ENCODE measurements at places on chromosomes 16 and 17.

GRCh38 chr17:40314584-40314956 is 5.6 kb downstream of the RARA start:
- DNase-seq, result peak; percentile 88

DNA sequence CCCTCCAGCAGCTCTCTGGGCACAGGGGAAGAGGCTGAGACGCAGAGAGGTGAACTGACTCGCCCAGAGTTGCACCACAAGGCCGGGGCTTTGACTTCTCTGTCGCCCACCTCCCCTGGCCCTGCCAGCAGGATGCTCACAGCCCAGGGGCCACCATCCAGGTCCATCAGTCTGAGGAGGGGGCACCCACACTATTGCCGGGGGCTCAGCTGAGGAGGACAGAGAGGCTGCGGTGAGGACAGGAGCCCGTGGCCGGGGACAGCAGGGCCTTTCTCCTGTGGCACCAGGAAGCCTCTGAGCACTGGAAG is 32.6 kb downstream of the KDM8 start:
- no peak for DNase-seq

DNA sequence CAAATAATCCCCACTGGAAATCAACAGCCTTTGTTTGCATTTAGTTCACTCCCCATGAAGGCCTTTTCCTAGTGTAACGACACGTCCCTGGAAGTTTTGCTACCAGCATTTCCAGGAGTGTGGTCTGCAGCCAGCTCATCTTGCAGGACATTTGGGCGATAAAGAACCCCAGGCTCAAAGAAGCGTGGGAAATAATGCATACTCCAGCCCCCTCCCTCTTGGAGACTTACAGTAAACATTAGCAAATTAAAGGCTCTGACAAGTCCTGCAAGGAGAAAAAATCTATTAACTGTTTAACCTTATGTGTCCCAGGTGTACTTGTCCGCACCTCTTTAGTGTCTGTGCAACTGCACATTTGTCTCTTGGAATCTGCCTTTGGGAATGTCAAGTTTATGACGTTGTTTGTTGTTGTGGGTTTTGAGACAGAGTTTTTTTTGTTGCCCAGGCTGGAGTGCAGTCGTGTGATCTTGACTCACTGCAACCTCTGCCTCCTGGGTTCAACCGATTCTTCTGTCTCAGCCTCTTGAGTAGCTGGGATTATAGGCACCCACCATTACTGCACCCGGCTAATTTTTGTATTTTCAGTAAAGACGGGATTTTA is 131.1 kb downstream of the ABCC1 start:
- DNase-seq, result no peak

- no peak for DNase-seq
These were observed 22.7 kb downstream of the MYO1D start for GRCh38 chr17:32854207-32854606.

GRCh38 chr16:58331024-58331707 is 36.3 kb upstream of the PRSS54 start:
- DNase-seq, result no peak

DNA sequence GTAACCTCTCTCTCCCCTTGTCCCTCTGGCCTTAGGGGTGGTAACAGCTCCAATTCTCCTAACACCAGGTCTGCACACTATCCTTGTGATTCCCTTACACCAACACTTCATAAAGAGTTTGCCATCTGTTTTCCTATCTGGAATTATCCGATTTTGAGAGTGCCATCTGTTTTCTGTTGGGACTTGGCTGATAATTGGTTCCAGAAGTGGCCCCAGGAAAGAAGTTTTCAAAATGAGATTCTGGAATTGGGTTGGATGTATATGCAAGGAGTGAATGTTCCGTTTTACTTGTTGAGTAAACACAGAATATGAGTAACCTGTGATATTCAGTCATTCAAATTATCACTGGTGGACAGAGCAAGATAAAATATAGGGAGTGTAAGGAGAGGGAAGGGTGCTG is 134.1 kb upstream of the HS3ST3A1 start:
- no peak for DNase-seq

GRCh38 chr16:78998879-78999278 is 601.7 kb downstream of the MAF start:
- no peak for DNase-seq

DNA sequence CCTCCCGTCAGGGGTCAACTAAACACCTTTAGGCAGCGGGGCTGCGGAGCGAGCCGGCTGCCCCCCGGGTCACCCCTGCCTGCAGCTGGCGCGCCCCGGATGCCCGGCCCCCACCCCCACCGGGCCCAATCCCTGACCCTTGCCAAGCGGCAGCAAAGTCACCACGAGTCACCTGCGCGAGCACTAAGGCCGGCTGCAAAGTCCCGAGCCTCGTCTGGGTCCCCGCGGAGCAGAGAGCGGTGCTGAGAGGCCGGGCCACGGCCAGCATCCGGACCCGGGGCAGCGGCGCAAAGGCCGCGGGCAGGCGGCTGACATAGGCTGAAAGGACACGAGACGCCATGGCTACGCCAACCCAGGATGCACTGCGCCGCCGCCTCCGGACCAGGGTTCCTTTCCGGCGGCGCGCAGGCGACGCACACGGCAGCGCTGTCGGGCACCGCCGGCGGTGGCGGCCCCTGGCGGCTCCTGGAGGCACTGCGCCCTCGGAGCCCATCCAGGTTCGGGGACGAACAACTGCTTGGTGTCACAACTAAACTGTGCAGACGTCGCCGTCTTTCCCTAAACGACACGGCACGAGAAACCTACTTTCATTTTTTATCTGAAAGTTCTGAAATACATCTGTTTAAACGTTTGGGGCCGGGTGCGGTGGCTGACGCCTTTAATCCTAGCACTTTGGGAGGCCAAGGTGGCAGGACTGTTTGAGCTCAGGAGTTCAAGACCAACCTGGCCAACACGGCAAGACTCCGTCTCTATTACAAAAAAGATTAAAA is at the start of gene NDUFAB1:
Gene NDUFAB1 (minus strand): TSS at position 366 of the 770 bp plus-strand sequence. CDS start 26 bp downstream, at position 340.
- DNase-seq, result peak; percentile 90

DNA sequence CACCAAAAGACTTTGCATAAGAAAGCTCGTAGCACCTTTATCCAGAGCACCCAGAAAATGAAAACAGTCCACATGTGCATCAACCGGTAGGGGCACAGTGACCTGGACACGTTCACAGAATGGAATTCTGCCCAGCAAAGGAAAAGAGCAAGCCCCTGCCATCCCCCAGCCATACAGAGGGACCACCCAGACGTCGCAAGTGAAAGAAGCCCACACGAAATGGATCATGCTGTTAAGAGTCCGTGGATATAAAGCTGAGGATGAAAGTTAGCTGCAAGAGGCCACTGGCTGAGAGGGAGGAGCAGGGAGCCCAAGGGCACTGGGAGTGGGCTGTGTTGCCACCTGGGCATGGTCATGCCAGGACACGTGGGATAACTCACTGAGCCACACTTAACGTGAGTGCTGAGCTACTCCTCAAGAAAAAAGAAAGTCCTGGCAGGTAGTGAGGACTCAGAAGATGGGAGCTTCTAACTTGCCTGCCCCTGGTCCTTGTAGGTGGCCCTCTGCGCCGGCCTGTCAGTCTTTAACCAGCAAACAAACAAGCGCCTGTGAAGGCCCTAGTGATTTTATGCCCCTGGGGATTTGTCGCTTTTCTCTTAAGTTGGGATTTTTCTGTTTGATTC is 190.7 kb downstream of the C16orf95 start:
- no peak for DNase-seq

GRCh38 chr16:53433930-53434376 is 318 bp upstream of the RBL2 start:
- no peak for DNase-seq

- DNase-seq, result no peak
These were observed 151.9 kb upstream of the GSE1 start for GRCh38 chr16:85461022-85461813.

DNA sequence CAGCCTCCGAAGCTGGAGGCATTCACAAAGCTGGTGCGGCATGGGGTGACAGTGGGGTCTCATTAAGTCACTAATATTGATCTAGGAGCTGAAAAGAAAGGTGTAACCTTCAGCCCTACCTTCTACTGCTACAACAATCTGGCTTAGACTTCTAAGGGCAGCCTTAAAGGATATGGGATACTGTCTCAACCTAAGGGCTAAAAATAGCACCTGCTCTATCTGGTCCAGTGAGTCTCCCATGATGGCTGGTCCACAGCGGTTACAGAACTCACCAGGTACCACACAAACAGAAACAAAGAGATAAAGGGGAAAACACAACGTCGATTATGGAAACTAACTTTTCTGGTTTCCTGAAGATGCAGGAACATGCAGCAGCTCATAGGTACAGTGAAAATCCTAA is 115.8 kb downstream of the SMG6 start:
- DNase-seq, result no peak

GRCh38 chr17:67310406-67310805 is 56.0 kb downstream of the PSMD12 start:
- DNase-seq, result no peak

DNA sequence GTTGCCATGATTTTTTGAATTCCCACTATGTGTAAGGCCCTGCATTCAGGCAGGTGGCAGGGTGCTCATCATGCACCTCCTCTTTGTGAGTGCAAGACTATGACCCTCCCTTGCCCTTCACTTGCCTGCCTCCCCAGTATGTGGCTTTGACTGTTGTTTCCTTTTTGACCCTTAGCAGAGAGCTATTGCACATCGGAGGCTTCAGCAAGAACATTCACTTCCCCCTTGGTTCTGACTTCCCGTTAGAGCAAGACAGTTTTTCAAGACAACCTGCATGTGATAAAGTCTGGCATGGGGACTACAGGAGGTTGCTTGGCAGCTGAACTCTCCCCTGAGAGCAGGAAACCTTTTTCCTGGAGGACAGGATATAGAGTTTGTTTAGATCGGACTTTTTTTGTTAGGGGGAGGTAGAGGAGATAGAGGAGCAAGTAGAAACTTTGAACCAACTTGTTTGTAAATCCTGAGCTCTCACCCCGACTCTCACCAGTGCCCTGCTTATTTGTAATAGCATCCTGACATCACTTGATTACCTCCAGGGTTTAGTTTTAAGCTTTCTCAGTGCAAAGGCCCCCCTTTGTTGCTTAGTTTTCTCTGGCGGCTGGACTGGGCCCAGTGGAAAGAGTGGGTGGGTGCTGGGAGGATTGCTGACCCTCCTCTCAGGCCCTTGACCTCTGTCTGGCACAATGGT is 34.3 kb downstream of the LIMD2 start:
- DNase-seq, result no peak

- DNase-seq, result no peak
These were observed 26.6 kb downstream of the LCMT1 start for GRCh38 chr16:25138130-25138529.

DNA sequence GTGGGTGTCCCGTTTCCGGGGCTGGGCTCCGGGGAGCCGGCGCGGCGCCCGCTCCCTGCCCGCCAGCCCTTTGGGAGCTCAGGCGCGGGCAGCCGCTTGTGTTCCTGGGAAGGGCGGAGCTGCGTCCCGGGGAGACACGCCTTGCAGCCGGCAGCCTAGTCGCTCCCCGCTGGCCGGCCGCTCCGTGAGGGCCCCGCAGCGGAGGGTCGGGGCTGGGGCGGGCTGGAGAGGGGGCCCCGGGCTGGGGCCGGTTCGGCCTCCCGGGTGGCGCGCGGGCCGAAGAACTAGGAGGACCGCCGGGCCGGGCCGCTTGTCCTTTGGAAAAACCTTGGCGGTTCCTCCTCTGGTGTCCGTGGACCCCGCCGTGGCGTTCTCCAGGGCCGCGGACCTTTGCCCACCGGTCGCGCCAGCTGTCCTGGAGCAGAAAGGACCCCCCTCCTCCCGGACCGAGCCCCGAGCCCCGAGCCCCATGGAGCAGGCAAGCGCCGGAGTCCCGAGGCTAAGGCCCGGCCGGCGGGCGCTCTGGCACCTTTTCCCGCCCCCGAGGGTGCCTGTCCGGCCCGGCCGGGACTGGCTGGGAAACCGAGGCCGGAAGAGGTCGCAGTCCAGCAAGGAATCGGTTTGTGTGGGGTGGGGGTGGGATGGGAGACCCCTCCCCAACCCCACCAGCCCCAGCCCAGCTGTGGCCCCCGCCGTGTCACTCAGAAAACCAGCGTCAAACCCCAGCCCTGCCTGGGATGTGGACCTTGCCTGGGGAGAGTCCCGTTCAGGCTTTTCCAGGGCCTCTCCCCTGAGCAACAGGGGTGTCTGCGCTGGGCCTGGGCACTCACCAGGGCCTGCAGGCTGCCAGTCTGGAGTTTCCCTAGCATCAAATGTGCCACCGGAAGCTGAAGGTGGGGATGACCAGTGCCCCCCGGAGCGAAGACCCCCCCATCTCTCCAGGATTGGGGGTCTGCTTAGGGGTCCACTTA is 6.8 kb upstream of the TBC1D3B start:
- no peak for DNase-seq

DNA sequence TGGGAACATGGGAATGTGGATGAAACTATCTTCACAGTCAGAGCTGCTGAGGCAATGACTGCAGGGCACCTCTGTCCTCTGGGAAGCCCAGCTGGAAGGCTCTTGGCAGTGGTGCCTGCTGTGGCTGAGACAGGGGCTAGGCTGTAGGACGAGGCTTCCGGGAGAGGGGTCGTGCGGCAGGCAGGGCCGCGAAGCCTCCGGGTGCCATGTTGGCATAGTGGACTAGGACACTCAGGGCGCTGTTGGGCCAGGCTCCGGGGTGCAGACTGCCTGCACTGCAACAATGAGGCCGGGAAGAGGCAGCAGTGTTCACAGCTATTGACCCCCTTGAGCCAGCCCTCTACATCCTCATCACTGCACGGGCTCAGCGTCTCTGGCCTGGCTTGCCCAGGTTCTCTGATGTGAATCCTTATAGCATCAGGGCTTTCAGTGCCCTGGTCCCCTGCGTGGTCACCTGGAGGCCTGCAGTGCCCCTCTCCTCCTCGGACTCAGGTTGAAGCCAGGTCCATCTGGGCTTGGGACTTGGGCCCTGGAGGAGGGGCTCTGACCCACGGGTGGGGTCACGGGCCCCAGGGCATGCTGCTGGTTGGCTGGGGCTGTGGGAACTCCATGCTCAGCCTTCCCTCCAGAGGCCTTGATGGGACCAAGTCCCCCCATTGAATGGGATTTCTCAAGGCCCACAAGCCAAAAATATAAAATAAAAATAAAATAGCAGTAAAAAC is 91.6 kb downstream of the TNFRSF13B start:
- DNase-seq, result no peak

DNA sequence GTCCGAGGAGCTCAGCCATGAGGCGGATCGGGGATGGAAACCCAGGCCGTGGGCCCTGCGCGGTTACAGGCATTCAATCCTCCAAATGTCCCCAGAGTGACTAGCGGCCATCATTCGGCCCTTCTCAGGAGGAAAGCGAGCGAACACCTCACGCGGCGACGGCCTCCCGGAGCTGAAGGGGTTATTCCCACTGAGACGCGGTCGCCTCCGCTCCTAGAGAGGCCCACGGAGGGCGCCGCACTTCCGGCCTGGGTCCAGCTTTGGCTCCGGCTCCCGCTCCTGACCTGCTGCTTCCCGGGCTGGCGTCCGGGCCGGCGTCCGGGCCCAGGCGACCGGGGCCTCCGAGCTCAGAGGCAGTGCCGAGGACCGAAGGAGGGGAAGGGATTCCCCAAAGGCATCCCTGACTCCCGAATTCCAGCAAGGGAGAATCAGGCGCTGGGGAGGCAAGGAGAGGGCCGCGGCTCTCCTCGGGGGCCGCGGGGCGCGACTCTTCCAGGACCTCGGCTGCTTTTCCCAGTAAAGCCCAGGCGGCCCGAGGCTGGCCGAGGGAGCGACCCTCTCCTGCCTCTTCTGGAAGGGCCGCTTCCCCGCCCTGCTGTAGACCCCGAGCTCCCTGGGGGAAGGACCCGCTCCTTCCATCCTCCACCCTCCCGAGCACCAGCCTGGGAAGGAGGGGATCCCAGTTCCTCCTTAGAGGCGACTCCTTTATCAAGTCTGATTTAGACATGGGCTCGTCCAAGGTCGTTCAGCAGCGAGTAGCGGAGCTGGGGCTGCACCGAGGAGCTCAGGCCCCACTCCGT is 18.6 kb upstream of the ZNF629 start:
- DNase-seq, result peak; percentile 52

Measured in activated CD4-positive, alpha-beta T cell treated with anti-CD3 and anti-CD28 coated beads for 4 hours (primary cell).